Endothelial cell of umbilical vein (primary cell): ENCODE measurements at places on chromosomes 5 and 9.

- no peak for DNase-seq
These were observed 908.6 kb upstream of the EDIL3 start for GRCh38 chr5:85293145-85293785.

- DNase-seq = no peak
These were observed at the start of gene WNT8A for GRCh38 chr5:138083702-138084101. TSS of gene WNT8A (plus strand) at chr5:138084033. CDS start at chr5:138084128, 95 bp downstream.

GRCh38 chr5:100551183-100551582 is 16.0 kb downstream of the FAM174A start:
- no peak for DNase-seq

- no peak for DNase-seq
These were observed 130.7 kb upstream of the NTRK2 start for GRCh38 chr9:84538879-84539278.

GRCh38 chr9:111023128-111023527 is 15.1 kb downstream of the LPAR1 start:
- DNase-seq = no peak

DNA sequence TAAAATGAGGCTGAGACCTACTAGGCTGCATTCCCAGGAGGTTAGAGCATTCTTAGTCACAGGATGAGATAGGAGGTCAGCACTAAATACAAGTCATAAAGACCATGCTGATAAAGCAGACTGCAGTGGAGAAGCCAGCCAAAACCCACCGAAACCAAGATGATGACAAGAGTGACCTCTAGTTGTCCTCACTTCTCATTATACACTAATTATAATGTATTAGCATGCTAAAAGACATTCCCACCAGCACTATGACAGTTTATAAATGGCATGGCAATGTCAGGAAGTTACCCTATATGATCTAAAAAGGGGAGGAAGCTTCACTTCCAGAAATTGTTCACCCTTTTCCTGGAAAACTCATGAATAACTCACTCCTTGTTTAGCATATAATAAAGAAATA is 88.6 kb downstream of the PLPPR1 start:
- peak; percentile 87 for DNase-seq

- no peak for DNase-seq
These were observed 4.1 kb upstream of the SEMA5A start for GRCh38 chr5:9549941-9550340.

- no peak for DNase-seq
These were observed 78.5 kb downstream of the ZCCHC7 start for GRCh38 chr9:37198831-37199230.

- no peak for DNase-seq
These were observed 48.8 kb upstream of the JAK2 start for GRCh38 chr9:4936277-4936676.

DNA sequence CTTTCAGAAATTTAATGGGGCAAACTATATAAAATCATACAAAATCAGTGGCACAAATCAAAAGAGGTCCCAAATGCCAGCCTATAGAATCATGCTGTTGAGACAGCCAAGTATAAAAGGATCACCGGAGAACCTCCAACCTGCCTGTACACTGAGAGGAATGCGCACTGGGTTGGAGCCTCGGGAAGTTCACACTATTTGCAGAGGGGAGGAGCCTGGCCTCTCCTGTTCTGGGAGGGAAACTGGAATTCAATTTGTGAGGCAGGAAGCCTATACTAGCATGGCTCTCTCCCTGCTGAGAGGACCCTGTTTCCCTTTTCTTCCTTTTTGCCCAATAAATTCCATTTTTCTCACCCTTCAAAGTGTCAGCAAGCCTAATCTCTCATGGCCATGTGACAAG is 406.0 kb downstream of the HINT1 start:
- no peak for DNase-seq

DNA sequence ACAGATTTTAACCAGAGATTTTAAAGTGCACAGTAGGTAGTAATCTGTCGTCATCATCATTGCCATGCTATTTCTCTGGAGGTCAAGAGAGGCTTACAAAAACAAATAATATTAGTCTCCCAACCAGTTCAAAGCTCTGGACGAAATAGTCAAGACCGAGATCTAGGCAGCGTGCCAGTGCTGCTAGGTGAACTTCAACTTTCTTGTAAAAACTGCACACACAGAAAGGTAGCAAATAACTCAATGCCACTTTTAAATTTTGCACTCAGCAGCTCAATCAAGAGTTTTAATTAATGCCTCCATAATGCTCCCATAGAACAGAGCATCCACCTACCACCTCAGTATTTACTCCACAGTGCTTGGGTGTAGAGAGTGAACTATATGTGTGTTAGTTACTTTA is 656.8 kb downstream of the IRX1 start:
- DNase-seq = no peak

DNA sequence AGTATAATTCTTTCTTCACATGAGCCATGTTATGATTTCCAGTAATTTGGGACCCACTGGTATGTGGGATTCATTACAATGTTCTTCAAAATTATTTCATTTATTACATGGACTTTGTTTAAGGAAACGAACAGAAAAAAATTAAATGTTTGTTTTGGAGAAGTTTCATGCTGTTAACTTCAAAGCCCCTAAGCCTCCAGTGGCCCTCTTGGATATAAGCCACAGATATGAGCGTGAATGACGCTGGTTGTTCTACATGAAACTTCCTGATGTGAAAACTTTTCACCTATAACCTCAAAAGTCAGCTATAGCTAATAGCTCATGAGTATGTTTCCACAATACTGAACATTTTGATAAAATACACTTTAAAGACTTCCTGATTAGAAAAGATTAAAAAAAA is 334.2 kb downstream of the PDE4D start:
- peak; percentile 90 for DNase-seq

DNA sequence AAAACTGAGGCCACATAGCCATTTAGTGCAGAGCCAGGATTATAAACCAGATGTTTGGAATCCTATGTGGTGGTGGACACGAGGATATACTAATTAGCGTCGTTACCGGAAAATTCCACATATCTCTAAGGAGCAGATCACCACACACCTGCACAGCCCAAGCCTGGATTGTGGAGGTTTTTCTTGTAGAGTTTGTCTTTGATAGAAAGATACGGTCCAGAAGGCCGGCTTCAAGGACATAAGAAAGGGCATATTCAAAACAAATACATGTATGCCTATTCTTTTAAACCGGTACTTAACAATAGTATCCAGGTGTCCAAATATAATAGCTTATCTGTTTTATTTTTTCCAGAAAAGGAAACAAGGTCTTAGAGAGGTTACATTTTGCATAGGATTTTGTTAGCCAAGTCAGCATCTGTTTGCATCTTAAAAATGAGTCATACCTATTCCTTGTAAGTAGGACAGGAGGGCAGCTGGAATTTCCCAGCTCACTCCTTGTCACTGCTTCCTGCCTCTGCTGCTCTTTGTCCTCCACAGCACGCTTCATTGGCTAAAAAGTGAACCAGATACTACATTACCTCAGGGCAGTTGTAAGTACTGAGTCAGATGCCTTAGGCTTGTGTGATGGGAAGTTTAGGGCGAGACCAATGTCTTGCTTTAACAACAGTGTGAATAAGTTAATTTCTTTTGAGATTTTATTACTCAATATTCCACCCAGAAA is 3.6 kb downstream of the TMC1 start:
- peak; percentile 99 for DNase-seq

DNA sequence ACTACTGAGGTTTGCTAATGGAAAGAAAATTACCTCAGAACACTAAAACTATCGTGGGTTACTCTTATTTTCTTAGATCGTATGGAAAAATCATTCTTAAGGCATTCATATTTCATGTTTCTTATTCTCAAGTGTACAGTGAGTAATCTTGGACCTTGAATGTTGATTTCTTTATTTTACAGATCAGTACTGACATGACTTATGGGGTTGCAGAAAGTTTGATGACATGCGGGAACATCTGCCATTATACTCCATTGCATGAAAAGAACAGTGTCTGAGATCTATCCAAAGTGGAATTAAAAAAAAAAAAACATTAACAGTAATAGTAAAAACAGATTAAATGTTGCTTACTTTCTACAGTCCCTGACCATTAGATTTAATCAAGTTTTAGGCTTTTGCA is 1290.2 kb upstream of the WWC1 start:
- no peak for DNase-seq

DNA sequence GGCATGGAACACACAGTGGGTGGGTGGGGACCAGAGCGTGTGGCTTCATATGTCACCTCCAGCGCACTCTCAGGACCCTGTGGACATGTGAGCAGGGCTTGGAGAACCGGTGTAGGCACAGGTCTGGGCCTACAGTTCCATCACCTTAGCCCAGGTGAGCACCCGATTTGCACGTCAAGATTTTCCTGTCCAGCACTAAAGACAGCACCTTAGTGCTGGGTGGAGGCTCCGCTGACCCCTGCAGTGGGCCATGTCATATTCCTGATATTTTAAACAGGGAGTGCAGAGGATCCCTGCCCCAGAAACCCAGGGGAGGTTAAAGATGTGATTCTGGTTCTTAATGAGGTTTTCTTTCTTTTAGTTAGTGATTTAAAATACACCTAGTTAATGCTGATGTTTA is 356.0 kb upstream of the IRX4 start:
- DNase-seq = no peak

DNA sequence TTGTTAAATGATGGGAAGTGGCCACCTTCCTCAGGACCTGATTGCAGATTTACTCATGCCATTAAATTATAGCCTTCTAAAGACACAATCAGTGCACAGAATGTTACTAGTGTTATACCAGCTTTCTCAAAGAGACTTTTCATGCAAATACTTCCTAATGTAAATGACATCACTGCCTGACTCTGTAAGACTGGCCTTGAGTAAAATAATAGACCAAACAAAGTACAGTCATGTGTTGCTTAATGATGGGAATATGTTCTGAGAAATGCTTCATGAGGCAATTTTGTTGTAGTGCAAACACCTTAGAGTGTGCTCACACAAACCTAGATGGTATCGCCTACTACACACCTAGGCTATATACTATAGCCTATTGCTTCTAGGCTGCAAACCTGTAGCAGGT is 17.0 kb upstream of the C1QTNF3 start:
- DNase-seq = no peak

DNA sequence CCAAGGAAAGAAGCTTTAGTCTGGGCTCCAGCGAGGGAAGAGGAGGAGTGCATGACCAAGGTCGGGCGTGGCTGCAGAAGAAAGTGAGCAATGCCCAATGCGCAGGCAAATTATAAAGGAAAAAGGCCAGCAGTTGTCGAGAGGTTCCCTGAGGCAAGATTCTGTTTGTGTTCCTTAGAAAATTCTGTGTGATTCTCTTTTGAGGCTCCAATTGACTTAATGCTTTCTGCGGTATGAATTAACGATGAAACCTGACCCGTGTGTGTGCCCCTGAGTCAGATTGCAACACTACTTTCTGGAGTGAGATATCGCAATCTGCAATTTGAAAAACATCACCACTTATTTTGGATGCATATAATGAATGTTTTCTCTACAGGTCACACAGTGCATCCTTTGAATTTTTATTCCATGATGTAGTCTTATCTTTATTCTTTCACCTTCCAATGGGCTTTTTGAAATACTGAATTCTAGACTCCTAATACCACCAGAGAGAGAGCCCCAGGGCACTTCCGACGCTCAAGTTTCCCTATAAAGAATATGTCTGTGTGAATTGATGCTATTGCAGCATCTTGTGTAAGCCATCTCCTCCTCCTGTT is 117.9 kb upstream of the IL6ST start:
- DNase-seq = no peak

DNA sequence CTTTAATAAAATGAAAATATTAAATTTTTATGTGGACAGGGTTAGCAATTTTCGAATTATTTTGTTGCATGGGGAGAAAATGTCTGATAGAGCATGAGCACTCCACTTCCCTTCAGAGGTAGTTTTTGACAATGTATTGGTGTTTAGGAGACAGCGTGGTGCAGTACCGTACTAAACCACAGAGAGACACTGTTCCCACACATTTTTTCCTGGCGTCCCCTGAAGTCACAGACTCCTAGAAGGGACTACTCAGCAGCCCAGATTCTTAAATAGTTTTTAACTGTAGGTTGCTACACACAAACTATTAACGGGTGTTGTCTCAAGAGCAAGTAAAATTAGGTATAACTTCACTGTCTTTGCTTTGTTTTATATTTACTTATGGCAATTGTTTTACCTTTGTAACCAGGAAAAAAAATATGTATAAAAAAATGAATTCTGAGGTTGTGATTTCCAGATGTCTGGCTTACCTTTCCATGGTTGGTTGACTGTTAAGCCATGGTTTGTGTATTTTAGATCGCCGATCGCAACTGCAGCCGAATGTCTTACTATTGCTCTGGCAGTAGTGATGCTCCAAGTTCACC is 171.2 kb downstream of the DOCK8 start:
- peak; percentile 76 for DNase-seq

GRCh38 chr5:83199126-83199525 is 121.8 kb downstream of the XRCC4 start:
- DNase-seq = no peak

DNA sequence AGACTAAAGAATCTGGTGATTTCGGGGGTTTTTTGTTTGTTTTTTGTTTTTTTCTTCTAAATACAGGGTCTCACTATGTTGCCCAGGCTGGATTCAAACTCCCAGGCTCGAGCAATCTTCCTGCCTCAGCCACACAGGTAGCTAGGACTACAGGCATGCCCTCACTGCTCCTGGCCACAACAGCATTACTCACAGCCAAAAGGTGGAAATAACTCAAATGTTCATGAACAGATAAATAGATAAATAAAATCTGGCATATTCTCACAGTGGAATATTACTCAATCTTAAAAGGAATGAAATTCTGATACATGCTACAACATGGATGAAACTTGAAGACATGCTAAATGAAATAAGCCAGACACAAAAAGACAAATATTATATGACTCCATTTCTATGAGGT is 19.8 kb upstream of the RAD23B start:
- DNase-seq = no peak

DNA sequence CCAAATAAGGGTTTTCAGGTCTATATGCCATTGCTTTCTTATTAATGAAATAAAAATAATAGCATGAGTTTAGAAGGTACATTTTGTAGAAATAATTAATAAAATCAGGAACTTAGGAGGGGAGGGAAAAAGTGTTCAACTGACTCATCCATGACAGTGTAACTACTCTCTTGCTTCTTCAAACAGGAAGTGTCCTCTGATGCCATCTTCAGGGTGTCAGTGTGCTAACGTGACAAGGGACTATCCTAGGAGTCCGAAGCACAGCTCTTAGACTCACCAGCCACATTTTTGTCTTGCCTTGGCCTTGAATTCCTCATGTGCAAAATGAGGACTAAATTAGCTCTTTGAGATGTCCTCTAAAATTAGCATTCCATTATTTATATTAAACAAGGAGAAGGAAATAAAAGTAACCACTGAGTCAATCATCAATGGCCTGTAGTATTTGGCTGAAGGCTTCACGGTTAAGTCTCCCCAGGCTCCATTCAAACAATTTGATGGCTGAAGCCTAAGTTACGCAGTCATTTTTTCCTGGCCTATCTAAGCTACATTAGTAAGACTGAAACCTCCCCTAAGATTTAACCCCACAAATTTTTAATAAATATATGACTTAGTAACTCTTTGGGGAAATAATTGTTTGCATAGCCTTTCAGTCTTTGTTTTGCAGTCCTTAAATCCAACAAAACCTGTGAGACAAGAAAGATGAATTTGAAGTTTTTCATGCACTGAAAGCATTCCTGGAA is 151.1 kb downstream of the ARL15 start:
- DNase-seq = no peak

- DNase-seq = no peak
These were observed 52.5 kb downstream of the UIMC1 start for GRCh38 chr5:176954050-176954449.

GRCh38 chr5:114473541-114473940 is 111.7 kb downstream of the KCNN2 start:
- DNase-seq = no peak

GRCh38 chr5:52356311-52356918 is 431.3 kb upstream of the ITGA1 start:
- peak; percentile 30 for DNase-seq

GRCh38 chr9:134784577-134785305 is 95.9 kb upstream of the FCN2 start:
- no peak for DNase-seq

- DNase-seq = no peak
These were observed 16.9 kb upstream of the ADRA1B start for GRCh38 chr5:159899067-159900049.
